ENCODE measurements at places on chromosomes 6 and 20.

DNA sequence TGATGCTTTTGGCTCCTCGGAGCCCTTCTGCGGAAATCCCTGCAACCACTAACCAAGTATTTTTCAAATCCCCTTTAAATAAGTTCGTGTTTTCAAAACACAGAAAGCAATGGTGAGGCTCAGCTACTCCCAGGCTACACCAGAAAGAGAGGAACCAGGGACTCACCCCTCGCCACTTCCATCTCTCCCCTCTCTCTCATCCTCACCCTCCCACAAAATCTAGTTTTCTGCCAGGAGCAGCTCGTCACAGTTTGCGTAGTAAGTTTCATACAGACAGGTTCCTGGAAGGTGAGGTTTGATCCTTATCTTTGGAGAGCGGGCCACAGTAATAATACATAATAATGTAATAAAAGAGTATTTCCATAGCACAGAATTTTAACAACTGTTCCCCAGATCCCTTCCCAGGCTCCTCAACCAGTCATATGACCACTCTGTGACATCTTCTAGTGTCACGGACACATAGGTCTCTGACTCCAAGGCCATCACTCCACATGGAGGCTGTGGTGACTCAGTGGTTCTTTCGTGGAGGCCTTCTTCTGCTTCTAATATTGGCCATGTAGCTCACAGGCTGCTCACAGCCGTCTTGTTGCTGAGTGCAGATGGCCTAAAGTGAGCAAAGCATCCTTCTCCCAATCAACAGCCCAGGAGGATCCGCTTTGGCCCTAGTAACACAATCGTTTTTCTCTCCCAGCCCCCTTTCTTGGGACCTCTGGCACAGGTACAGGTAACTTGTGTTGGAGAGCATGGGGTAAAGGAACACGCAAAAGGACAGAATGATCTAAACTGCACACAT is 295.7 kb downstream of the CDC5L start:
- DNase-seq: no peak

DNA sequence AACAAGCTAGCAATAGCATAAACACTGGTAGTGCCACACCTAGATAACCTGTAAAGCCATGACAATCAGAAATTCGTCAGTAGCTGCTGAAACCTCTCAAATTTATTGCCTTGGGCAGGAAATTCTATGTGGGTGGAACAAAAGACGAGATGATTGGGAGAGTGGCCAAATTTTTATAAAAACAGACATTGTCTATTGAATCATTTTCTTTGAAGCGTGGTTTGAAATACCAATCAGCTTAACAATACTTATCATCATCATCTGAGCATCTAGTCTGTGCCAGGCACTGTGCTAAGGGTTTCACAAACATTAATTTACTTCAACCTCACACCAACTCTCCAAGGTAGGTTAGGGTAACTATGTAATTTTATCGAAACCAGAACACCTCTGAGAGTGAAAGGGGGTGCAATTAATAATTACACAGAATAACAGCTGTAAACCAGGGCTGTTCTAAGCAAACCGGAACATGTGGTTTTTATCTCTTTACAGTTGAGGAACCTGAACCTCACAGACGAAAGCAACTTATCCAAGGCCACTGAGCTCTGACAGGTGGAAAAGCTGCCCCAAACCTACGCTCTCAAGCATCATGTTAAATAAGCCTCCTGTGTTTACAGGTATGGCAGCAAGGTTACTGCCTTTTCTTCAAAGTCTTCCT is 43.4 kb downstream of the NHSL1 start:
- DNase-seq: no peak

DNA sequence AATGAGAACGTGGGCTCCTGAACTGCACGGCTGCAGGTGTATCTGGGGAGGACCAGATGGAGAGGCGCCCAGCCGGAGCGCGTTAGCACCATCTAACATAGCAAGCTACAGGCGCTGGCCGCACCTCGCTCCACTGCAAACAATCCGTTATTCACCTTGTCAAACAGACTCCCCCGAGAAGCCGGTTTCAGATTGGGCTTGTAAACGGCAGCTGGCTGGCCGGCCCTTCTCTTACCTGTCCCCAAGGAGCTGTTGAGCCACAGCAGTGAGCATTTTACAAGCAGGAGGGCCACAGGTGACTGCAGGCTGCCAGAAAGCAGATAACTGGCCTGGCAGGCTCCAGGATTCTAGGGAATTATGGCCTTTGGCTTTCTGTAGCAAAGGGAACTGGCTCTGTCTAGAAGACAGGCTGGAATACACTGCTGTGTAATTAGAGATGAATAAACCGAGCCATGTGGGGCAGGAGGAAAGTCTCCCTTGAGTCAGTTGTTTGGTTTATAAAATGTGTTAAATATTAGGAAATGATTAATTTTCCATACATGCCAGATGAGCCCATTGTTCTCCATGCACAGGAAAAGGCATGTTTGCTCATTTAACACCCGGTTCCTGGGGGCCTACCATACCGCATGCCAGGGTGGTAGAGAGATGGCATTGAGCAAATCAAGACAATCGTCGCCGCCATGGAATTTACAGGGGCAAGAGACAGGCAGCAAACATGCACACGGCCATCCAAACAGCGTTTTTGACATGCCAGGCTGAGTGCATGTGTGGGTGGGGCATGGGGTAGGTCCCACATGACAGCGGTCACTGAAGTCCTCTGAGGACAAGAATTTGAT is 159.3 kb downstream of the NFATC2 start:
- DNase-seq: peak; percentile 16

- no peak for DNase-seq
These were observed 7.4 kb downstream of the RPL10A start for GRCh38 chr6:35475573-35475972.

DNA sequence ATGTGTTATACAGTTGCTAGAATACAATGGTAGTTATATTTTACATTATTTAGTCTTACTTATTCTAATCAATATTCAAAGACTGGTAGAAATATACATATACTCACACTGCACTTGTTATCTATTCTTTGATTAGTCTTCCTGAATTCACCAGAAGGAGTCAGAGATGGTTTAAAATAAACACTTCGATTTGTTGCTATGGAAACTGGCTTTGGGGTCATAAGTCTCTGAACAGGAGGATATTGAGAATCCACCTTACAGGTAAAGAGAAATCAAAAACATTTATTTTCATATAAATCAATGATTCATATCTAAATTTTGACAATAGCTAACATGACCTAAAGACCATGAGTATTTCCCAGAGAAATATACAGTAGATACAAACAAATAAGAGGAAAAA is 41.6 kb downstream of the NUP153 start:
- DNase-seq: no peak

- DNase-seq: no peak
These were observed 2.0 kb downstream of the MUC21 start for GRCh38 chr6:30985490-30985889.

- no peak for DNase-seq
These were observed 113.3 kb downstream of the CRYBG1 start for GRCh38 chr6:106473812-106474211.

- no peak for DNase-seq
These were observed 50.7 kb downstream of the RNASET2 start for GRCh38 chr6:166905505-166906134.
